ENCODE measurements at places on chromosomes 16 and 17. TPM values are rescaled to one million over a fixed set of nuclear protein-coding genes. Genes with fewer than 3 reads are reported as not detected.

DNA sequence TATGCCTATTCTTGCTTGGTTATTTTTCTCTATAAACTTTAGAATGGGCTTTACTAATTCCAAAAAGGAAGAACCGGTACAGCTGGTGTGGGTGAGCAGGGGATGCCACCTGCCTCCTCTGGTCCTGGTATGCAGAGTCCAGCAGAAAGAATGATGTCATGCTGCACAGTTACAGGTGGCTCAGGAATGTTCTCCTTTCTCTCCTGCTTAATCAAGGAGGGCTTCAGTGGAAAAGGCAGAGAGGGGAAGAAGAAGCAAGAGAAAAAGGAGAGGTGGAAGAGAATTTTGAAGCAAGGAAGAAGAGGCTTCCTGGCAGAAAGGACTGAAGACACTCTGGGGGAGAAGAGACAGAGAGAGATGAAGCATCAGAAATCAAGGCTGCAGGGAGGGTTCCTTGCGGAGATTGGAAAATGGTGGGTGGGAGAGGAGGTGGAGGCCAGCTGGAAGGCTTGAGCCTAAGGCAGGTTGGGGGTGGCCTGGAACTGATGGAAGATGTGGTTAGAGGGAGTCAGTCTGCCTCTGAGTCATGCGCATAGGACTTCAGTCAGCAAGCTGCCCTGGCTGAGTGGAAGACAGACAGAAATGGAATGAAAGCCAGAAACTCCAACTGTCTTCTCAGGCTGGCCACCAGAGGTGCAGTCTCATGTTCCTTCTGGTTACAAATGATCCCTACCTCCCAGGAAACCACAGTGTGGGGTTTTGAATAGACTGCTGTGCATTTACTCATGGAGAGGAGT is 64.6 kb upstream of the CRHR1 start:
- H3K4me3 ChIP-seq = no peak overlapping the region
- H3K27ac ChIP-seq = no peak overlapping the region
- DNase-seq = no peak
- peaks cover 2% of the 10 kb centered on the region for H3K36me3 ChIP-seq
- H3K27me3 ChIP-seq = peaks cover 28% of the 10 kb centered on the region

DNA sequence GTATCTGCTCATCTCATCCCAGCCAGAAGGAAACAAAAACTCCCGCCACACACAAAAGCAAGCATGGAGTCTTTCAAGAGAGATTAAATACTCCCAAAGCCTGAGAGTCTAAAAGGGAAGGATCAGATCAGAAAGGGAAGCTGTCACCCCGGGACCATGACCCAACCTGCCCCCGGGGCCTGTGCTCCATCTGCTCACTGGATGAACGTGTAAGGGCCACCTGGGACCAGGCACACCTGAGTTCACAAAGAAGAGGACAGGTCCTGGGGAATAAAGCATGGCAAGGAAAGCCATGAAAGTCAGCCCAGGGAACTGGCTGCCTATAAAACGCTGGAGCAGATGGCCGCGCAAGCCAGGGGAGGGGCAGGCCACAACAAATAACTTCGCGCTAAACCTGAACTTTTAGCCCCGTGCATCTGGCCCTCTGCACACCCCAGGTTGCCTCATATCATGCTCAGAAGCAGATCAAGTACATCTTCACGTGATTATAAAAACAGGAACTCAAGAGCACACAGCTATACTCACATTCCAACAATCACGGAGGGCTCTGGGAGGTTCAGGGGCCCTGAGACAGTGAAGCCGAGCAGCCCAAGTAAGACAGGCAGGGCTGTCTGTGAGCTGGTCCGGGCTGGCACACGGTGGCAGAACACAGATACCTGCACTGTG is 3.4 kb downstream of the TMEM11 start:
- H3K4me3 ChIP-seq = no peak overlapping the region
- H3K27ac ChIP-seq = peak overlapping the region; percentile 55
- no peaks in the 10 kb centered on the region for H3K27me3 ChIP-seq
- H3K36me3 ChIP-seq = peaks cover 2% of the 10 kb centered on the region

- peak; percentile 0 for DNase-seq
- H3K4me3 ChIP-seq = no peak overlapping the region
- no peaks in the 10 kb centered on the region for H3K4me1 ChIP-seq
- no peaks in the 10 kb centered on the region for H3K36me3 ChIP-seq
Observed at GRCh38 chr17:63113167-63113566, 147.1 kb downstream of the TANC2 start.

- peaks cover 26% of the 10 kb centered on the region for H3K4me1 ChIP-seq
- H3K36me3 ChIP-seq = peaks cover 8% of the 10 kb centered on the region
- no peak for DNase-seq
- H3K4me3 ChIP-seq = no peak overlapping the region
- peak overlapping the region; percentile 12 for H3K27ac ChIP-seq
Observed at GRCh38 chr16:30741461-30741914, 6.7 kb upstream of the PHKG2 start.

DNA sequence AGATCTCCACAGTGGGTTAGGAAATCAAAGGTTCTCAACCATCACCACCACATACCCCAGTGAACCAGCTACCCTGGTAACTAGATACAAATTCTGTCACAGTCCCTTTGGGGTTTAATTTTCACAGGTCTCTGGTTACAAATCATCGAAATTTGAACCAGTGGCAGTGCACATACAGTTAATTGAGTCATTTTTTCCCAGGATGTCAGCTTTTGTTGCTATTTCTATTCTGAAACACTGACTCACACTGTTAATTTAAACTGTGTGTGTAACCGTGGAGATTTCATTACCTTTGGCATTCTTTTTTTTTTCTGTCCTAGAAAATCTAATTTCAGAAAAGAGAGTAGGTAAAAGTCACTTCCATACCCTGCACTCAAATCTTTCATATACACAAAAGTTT is 511.5 kb downstream of the TOX3 start:
- H3K27ac ChIP-seq = no peak overlapping the region
- H3K4me3 ChIP-seq = no peak overlapping the region
- no peak for DNase-seq
- H3K36me3 ChIP-seq = no peaks in the 10 kb centered on the region

- no peaks in the 10 kb centered on the region for H3K27me3 ChIP-seq
- peaks cover 27% of the 10 kb centered on the region for H3K36me3 ChIP-seq
- peak overlapping the region; percentile 57 for H3K4me3 ChIP-seq
- peak overlapping the region; percentile 72 for H3K27ac ChIP-seq
- peaks cover 71% of the 10 kb centered on the region for H3K4me1 ChIP-seq
Observed at GRCh38 chr16:68074850-68075555, 10.2 kb upstream of the NFATC3 start.

DNA sequence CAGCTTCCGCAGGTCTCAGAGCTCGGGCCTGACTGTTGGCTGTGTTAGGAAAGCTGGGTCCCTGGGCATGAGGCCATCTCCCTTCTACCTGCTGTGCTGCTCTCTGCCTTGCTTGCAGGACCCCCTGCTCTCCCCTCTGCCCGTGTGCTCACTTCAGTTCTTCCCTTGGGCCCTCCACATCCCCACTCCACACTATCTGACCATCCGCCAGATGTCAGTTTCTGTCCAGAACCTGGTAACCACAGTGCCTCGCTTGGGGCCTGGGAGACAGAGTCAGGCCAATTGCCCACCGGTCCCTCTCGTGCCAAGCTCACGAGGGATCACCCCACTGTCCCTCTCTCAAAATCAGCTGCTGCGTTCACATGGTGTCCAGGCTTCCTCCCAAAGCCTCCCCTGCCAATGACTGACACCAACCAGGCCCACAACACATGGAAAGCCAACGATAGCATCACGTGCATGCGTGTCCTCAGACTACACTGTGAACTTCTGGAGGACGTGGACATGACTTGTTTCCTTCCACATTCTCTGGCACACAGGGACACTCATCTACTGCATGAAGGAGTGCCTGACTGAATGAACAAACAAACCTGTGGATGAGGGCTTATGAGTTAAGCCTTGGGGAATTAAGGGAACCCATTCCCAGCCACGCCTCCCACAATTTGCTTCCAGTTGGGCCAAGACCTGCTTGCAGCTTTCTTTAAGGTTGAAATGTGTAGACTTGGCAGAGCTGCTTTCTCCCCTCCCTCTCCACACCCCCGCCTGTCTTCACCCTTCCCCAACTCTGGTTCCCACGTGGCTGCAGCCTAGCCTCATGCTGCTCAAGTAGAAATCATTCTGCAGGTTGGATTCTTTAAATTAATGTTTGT is 72.5 kb upstream of the ZNF423 start:
- H3K27me3 ChIP-seq = peaks cover 12% of the 10 kb centered on the region
- H3K4me3 ChIP-seq = no peak overlapping the region
- H3K27ac ChIP-seq = no peak overlapping the region
- DNase-seq = no peak

DNA sequence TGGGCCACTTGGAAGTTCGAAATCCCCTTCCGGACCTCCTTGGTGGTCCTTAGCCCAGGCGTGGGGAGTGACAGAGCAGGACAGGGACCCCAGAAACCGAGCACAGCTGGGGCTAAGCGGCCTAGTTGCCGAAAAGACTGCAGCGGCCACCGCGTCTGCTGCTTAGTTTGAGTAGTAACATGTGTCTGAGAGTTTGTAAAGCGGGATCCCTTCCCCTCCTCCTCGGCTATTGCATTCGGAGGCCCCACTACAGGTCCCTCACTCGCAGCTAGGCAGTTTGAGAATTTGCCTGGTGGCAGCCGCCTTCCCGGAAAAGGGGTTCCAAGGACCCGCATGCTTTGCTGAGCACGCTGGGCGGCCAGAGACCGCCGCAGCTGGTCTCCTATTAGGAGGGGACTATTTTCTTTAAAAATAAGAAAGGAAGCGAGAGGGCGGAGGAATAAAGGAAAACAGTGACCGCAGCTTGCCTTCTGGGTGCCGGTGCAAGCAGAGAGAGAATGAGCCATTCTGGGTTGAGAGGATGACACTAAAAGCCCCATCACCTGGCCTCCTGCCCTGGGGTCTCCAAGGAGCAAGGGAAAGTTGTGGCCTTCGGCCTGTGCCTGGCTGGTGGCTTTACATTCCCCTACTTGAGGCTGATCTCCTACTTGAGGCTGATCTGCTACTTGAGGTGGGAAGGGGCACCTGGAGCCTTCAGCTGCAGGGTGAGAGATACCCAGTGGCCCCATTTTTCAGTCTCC is 1.1 kb upstream of the HOXB5 start:
- H3K27ac ChIP-seq = no peak overlapping the region
- no peaks in the 10 kb centered on the region for H3K36me3 ChIP-seq
- peak overlapping the region; percentile 11 for H3K4me3 ChIP-seq
- DNase-seq = no peak

- H3K4me3 ChIP-seq = no peak overlapping the region
- H3K36me3 ChIP-seq = peaks cover 5% of the 10 kb centered on the region
- no peaks in the 10 kb centered on the region for H3K27me3 ChIP-seq
- DNase-seq = peak; percentile 39
- no peaks in the 10 kb centered on the region for H3K4me1 ChIP-seq
Observed at GRCh38 chr17:1055751-1056645, 59.1 kb downstream of the TIMM22 start.

DNA sequence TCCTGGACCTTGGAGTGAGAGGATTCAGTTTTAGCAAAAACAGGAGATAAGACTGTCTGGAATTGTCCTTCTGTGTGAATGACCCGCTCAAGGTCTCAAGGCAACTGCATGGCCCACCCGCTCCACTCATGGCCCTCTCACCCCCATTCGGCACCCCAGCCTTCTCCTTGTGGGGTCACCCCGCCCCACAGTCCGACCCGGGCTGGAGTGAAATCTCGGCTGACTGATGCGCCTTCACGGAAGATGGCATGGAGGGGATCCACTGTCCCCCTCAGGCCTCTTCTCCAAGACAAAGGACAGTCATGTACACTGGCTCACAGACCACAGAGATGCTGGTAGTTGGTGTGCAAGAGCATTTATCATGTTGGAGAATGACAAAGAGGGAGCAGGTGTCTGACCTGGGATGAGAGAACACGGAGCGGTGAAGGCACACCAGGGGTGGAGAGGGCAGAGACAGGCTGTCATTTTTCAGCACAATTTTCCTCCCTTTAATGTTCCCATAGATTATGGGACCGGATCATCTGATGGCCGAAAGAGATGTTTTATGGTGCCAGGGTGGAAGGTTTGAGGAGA is 391.9 kb upstream of the TNRC6C start:
- peaks cover 4% of the 10 kb centered on the region for H3K27me3 ChIP-seq
- DNase-seq = no peak
- no peaks in the 10 kb centered on the region for H3K36me3 ChIP-seq
- no peak overlapping the region for H3K4me3 ChIP-seq
- H3K27ac ChIP-seq = no peak overlapping the region

- peaks cover 18% of the 10 kb centered on the region for H3K27me3 ChIP-seq
- H3K4me3 ChIP-seq = no peak overlapping the region
- H3K27ac ChIP-seq = no peak overlapping the region
Observed at GRCh38 chr17:29197516-29198272, 17.5 kb upstream of the MYO18A start.

DNA sequence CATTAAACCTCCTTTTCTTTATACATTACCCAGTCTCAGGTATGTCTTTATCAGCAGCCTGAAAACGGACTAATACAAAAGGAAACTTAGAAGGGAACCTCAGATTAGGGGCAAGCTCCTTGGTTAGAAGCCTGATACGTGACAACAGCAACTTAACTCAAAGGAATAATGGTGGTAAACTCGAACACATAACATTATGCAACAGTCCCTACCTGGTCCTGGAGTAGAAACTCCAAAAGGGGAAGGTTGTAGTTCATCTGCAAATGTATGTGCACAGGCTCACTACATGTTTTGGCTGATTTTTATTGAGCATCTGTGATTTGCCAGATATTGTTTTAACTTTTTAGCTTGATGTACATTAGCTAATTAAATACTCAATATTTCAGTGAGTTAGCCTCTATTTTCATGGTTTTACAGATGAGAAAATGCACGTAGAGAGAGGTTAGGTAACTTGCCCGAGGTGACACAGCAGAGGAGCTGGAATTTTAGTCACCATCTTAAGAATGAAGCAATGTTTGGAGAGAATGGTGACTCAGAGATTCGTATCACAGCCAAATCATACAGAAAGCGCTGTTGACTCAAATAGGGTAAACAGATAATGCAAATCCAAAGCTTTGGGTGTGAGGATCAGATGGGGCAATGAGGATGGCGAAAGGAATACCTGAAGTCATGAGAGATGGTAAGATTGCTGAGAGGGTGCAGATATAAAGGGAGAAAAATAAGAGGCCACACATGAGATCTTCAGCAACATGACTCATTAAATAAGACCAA is 194.9 kb upstream of the RBFOX1 start:
- no peak for DNase-seq
- H3K4me3 ChIP-seq = no peak overlapping the region
- H3K27me3 ChIP-seq = no peaks in the 10 kb centered on the region
- no peak overlapping the region for H3K27ac ChIP-seq

- no peak overlapping the region for H3K4me3 ChIP-seq
- no peak overlapping the region for H3K27ac ChIP-seq
- no peaks in the 10 kb centered on the region for H3K27me3 ChIP-seq
- no peaks in the 10 kb centered on the region for H3K36me3 ChIP-seq
- peaks cover 11% of the 10 kb centered on the region for H3K4me1 ChIP-seq
- DNase-seq = no peak
Observed at GRCh38 chr17:47193931-47194511, 4.9 kb upstream of the CDC27 start.

- H3K36me3 ChIP-seq = peaks cover 2% of the 10 kb centered on the region
- no peak overlapping the region for H3K27ac ChIP-seq
- no peak for DNase-seq
- no peak overlapping the region for H3K4me3 ChIP-seq
Observed at GRCh38 chr17:54102246-54102645, 279.5 kb downstream of the KIF2B start.

Gene MPG
- total RNA-seq = 50.5 TPM

Gene DCUN1D3
- total RNA-seq = 9.9 TPM

Gene CSH1
- not detected for total RNA-seq

Gene MARVELD3
- not detected for total RNA-seq

Gene SRCIN1
- total RNA-seq = 0.72 TPM

Gene HASPIN
- total RNA-seq = 23.2 TPM

Gene ABCC12
- total RNA-seq = not detected

Gene MT1X
- total RNA-seq = 39.8 TPM

Data from activated T-cell treated with anti-CD3 and anti-CD28 coated beads, Interleukin-2, amount 50 U/mL, for 72 hours (primary cell).